ENCODE measurements at places on chromosomes 7 and 10.

DNA sequence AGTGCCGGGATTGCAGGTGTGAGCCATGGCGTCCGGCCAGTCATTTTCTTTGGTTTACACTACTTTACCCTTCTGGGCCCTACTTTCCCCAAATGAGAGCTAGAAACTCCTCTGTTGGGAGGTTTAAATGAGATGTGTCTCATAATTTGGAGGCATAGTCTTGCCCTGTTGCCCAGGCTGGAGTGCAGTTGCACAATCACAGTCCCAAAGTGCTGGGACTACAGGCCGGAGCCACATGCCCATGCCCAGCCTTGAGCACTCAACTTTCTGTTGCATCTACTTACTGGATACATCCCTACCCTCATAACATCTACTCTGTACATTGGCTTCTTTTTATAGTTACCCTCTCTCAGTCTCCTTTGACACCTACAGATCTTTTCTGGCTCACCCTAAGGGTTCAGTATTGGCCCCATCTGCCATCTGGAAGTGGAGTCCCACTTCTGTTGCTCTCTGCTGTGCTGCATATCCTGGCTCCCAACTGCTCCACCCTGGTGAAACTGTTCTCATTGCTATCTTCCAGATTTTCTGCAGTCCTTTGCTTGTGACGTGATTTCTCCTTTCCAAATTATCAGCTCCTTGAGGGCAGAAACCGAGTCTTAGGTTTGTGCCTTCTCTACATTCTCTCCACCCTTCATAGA, 8.4 kb downstream of the EIF4H start:
- DNase-seq, result no peak

GRCh38 chr10:68562661-68563570, 2.8 kb downstream of the TET1 start:
- DNase-seq, result no peak

DNA sequence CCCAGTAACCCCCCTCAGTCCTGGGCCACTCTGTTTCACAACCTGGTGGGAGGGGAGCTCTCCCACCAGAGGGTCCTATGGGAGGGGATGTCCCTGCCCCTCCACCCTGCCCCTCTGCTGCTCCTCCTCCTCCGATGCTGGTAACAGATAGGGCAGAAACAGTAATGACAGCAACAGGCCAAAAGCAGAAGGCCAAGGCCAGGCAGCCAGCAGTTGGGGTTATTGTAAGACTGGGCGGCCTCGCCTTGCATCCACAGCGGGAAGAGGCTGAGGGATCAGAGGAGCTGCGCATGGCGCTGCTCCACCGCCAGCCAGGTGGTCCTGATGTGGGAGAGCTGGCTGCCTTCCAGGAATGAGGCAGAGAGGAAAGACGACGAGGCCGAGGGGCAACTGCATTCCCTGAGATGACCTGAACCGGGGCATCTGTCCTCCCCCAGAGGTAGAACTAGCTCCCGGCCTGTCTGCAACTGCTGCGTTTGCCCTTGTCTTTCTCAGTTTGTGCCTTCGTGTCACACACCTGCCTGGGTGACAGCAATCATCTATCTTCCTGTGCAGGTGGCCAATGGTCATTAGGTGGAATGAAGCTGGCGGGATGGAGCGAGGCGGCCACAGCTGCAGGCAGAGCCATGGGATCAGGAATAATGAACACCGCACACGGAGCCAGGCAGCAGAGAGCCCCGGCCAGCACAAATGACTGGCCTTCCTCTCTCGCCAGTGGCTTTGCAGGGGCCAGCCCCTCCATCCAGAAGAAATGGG, 54.0 kb upstream of the CACUL1 start:
- DNase-seq, result no peak

- DNase-seq, result no peak
Observed at GRCh38 chr7:577741-578370, 58.2 kb upstream of the PDGFA start.

DNA sequence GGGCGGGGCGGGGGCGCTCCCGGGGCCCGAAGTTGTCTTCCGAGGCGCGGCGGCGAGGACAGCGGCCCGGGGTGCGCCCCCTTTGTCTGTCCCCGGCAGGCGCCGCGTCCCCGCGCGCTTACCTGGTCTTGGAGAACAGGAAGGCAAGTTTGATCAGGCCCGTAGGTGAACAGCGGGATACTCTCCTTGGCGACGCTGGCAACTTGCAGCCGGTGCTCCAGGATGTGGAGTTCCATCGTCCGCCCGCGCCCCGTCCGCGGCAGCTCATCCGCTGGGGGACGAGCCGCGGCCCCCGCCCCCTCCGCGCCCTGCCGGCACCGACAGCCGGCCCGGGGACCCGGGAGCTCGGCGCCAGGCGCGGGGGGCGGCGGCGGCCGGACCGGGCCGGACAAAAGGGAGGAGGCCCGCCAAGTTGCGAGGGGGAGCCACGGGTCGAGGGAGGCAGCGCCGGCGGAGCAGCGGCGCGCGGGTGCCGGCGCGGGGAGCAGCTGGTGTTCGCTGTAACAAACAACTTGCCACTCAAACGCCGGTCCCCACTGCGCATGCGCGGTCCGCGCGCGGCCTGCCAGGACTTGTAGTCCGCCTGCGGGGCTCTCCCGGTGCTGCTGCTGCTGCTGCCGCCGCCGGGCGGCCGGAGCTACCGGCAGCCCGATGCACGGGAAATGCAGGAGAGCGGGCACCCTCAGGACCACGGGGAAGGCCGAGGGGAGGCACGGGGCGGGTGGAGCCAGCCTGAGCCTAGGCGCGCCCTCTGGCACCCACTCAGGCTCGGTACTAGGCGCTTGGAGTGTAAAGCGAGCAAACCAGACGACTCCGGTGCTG, 35.6 kb upstream of the SPDYE3 start:
- DNase-seq, result peak; percentile 68

GRCh38 chr10:99781734-99782429, 558 bp upstream of the ABCC2 start:
- DNase-seq, result no peak

GRCh38 chr10:30967650-30968410, 63.8 kb downstream of the ZNF438 start:
- no peak for DNase-seq

DNA sequence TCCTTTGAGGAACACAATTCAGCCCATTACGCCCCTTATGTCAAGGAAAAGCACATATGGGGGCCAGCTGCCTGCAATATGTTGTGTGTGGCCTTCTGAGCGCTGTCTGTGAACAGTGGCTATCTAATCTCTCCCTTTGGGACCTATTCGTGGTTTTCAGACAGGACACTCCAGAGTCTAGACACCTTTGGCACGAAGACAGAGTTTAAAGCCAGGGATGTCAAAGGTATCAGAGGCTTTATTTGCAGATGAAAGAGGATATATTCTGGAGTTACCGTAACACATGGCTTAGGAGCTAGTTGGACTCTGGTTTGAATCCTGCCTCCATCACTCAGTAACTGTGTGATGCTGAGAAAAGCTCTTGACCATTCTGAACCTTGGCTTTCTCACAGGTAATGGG, 14.8 kb upstream of the EEPD1 start:
- DNase-seq, result no peak

GRCh38 chr10:66457629-66458028, 468.2 kb upstream of the LRRTM3 start:
- DNase-seq, result no peak

DNA sequence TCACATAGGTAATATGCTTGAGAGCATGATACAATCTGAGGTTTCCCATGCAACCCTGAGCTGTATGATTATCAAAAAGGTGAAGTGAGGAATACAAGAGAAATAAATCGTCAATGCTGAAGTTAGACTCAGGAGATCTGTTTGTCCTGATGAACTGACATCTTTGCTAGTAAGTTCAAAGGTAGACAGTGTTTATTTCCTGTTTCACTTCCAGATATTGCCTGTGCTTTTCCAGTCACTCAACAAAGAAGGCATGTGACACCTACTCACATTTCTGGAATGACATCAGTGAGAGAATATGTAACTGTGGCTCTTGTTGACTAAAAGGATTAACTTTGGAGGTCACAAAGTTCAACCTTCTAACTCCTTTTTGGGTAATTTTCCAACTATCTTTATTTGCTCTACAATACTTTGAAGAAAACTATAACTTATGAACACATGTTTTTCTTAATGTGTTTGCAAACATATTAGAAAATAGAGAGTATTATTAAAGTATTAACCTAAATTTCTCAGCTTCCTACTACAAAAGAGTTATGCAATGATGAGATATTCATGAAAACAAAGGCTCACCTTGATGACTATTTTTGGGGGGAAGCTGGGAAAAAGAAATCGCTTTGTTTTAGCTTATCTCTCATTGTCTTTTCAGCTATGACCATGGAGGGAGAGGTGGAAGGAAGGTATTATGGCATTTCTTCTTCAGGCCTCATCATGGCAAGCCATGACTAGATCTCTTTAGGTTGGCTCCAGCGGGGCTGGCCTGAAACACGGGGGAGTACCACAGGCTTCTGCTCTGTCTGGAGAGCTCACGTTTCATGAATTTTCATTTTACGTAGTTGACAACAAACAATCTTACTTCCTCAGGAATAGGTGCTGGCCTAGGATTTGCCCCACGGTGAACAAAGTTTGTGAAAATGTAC, 214.7 kb upstream of the SLC26A5 start:
- no peak for DNase-seq

GRCh38 chr10:85168243-85168642, 839.9 kb downstream of the CCSER2 start:
- DNase-seq, result no peak

- DNase-seq, result no peak
Observed at GRCh38 chr10:101961591-101962498, 94.1 kb downstream of the ARMH3 start.

DNA sequence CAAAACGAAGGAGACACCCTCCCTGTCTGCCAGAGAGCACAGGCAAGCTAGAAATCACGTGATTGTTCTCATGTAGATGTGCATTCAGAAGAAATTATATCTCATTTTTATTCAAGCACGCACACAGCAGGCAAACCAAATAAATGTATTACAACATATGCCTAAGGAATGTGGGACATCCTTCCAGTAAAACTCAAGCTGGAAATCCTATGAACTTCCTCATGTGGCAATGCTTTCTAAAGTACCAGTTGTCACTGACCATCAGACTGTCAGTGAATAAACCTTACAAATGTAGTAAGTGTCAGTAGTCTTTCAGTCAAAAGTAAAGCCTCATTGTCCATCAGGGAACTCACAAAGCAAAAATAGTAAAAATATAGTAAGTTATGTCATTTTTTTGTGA, 350.1 kb upstream of the POM121L12 start:
- no peak for DNase-seq

DNA sequence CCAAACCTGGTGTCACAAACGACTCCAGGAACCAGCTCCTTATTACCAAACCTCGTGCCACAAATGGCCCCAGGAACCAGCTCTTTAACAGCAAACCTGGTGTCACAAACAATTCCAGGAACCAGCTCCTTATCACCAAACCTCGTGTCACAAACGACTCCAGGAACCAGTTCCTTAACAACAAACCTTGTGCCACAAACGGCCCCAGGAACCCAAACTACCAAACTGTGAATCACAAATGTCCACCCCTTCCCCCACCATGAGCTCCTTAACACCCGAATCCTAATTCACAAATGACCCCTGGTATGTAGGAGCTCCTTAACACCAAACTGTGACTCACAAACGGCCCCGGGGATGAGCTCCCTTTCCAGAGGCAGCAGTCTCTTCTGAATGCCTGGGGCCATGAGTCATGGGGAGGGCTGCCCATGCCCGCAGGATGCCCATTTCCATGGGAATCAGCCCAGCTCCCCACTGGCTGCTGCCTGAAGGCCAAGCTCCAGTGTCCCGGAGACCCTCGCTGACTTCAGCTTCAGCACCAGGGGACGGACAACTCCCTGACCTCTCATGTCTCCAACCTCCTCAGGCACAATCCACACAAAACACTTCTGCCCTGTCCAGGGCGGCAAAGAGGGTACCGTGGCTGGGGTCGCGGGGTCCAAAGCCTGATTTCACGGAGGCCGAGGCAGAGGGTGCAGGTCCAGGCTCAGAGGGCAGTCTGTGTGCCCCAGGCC, 213.1 kb downstream of the ELFN1 start:
- DNase-seq, result no peak

DNA sequence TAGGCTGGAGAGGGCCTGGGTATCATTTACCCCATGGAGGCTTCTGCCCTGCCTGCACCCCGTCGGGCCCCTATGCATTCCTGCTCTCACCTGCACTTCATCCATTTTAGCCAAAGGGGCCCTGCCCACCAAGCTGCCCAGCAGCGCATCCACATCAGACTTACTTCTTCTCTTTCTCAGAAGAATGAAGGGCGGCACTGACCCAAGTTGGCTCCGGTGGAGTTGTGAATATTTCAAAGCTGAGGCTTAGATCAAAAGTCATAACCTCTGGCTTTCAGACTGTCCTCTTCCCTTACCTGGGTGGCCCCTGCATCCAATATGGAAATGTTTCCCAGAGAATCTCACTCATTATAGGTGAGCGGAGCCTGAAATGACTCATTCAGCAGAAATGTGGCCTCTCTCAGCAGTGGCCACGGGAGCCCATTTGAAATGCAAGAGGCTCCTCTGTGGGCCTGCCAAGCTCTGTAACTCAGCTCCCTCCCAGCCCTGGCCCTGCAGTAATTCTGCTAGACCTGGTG, 117.6 kb upstream of the TCF7L2 start:
- DNase-seq, result no peak

DNA sequence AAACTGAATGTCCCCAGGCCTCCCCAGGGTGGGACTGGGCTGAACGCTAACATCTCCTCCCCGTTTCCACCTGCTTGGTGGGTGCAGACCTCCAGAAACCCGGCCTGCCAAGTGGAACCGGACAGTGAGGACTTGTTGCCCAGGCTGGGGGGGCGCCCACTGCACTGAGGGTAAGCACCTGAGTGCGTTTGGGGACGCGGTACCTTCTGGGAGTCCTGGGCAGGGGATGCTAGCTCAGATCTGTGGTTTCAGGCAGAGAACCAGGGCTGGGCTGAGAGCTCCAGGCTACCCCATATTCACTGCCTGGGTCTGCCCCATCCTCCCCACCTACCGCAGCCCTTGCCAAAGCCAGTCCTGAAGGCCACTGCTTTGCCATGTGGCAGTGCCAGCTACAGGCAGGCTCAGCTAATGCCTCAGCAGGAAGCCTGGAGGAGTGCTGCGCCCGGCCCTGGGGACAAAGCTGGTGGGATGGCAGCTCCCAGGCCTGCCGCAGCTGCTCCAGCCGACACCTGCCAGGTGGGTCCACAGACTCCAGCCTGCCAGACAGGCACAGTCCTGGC, 3.5 kb upstream of the ZNF467 start:
- DNase-seq, result no peak

DNA sequence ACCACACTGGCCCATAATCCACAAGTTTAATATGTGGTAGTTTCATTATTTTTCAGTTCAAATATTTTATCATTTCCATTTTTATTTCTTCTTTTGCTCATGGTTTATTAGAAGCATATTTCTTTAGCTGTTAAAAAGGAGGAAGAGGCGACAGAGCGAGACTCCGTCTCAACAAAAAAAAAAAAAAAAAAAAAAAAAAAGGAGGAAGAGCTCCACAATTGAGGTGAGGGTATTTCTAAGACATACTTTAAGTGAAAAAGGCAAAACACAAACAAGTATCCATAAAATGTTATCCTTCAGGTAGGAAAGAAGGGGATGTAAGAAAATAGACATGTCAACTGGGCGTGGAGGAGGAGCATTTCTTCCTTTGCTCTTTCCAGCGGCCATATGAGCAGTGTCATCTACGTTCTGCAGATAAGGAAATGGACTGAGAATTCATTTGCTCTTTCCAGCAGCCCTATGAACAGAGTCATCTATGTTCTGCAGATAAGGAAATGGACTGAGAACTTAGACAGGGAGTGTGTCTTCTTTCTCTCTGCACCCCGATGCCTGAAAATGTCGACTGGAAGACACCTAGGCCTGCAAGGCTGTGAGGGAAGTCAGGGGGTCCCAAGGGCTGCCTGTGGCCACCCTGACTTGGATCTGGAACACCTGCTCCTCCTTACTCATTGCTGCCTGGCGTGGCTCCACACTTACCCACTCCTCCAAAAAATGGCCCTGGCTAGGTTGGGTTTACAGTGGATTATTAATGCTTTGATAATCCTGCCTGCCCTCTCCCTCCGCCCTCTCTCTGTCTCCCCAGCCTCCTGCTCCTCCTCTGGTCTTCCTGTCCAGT, 18.9 kb upstream of the RAMP3 start:
- DNase-seq, result no peak

Measured in cerebellar nuclear complex (tissue), 1 donor.